ENCODE measurements at places on chromosomes 13 and 19.

DNA sequence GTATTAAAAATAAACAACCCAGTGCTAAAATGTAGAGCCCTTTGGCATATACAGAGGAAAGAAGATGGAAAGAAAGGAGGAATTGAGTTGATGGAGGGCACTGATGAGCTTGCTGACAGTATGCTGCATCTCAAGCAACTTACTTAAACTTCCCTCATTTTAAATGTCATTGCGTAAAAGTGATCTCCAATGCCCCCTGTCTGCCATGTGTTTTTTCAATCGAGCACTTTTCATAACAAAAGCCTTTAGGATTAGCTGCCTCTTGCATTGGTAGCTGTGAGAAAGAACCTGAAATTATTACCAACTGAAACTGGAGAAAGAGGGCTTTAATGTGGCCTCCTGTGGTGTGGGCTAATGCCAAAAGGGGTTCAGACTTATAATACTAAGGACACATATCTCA lies 541.6 kb downstream of the SUCLA2 start:
- DNase-seq = no peak

- no peak for DNase-seq
Observed at GRCh38 chr19:54254195-54254906, 2.7 kb downstream of the LILRB5 start.

DNA sequence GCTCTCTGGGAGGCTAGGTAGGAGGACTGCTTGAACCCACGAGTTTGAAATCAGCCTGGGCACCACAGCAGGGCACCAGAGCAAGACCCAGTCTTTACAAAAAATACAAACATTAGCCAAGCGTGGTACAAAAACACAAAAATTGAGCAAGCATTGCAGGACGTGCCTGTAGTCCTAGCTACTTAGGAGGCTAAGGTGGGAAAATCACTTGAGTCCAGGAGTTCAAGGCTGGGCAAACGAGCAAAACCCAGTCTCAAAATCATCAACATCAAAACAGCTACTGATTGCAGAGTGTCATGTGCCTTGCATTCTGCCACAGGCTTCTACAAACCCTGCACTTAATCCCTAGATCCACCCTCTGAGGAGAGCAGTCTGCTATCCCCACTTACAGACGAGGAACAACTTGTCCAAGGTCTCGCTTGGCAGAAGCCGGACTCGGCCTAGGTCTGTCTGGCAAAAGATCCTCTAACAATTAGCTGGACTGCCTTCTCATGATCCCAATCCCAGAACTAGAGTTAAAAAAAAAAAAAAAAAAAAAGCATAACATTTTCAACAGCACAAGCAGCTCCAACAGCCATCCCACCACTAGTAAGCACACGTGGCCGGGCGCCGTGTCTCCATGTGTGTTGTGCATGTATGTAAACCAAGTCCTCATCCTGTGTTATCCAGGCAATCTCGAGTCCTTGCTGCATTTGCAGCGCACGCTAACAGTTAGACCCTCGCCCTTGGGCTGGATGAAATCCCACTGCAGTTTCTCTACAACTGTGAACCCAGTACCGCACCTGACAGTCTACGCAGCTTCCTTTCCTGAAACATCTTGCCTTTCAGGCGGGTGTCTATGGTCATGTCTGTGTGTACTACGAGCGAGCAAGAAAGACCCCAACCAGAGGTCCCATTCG lies 2.0 kb downstream of the PPP6R1 start:
- DNase-seq = no peak

GRCh38 chr13:38670627-38671026 lies 16.2 kb upstream of the FREM2 start:
- peak; percentile 61 for DNase-seq

DNA sequence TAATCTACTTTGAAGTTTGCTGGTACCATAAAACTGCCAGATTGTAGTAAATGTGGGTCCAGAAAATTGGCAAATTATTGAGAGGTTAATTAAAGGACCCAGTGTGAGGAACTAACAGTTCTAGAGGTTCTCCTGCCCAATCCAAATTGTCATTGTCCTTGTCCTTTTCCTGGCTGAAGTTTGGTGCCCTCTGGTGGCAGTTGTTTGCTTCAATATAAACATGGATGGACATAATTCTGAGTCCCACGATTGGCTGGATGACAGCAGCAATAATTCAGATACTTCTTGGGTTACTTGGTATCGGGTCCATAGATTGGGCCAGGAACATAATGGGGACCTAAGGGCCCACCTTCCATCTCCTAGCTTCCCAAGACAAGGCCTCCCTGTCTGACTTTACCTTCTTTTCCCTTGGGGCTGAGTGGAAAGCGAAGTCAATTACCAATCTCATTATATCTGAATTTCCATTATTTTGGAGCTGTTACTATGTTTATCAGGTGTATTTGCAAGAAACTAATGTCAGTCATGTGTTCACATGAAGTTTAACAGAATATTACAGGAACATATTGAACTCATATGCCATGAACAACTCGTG lies 33.8 kb upstream of the GARRE1 start:
- no peak for DNase-seq

- no peak for DNase-seq
Observed at GRCh38 chr19:56720281-56720680, 48.7 kb upstream of the ZNF835 start.

GRCh38 chr19:30567536-30568232 lies 195.5 kb downstream of the ZNF536 start:
- DNase-seq = no peak

GRCh38 chr19:10690341-10690781 lies 10.9 kb upstream of the QTRT1 start:
- DNase-seq = no peak

DNA sequence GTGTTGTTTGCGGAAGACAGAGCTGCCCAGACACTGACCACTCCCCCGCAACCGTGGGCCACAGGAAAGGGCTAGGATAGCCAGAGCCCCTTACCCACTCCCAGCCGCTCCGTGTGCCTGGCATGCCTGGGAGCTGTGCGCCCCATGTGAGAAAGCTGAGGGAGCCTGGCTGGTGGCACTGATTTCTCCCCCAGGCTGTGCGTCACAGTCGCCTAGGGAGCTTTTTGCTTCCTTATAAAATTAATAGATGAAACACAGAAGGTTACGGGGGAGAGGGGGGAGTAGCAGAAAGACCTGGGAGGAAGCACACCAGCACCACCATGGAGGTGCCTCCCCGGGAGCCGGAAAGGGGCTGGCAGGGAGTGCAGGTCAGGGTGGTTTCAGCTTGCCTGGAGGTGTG lies 24.7 kb downstream of the DPF1 start:
- DNase-seq = no peak

GRCh38 chr19:17468302-17469091 lies 1.8 kb upstream of the SLC27A1 start:
- DNase-seq = no peak

DNA sequence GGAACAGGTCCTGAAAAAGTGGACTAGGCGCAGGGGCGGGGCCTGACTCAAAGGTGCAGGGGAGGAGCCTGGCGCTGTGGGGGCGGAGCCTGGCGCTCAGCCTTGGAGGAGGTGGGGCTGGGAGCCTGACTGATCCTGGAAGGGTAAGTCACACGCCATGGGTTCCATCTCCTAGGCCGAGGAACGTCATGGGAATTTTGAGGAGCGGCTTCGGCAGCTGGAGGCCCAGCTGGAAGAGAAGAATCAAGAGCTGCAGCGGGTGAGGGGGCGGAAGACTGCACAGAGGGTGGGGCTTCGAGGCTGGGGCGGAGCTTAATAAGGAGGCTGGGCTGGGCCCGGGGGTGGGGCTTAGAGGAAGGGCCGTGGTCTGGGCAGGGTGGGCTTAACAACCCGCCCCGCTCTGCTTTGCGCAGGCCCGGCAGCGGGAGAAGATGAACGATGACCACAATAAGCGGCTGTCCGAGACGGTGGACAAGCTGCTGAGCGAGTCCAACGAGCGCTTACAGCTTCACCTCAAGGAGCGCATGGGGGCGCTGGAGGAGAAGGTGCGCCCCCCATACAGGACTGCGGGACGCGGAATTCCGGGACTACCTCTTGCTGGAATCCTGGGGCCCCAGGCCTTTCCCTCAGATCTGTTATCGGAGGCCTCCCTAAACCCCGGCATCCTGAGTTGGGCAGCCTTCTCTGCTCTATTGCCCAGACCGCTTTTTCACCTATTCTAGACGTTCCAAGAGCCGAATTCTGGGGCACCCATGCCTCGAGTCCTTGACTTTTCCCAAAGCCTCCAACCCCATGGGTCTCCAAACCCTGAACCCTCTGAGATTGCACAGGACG lies 14.5 kb downstream of the PPFIA3 start:
- no peak for DNase-seq

- no peak for DNase-seq
Observed at GRCh38 chr19:27890696-27891095, 1322.3 kb downstream of the UQCRFS1 start.

- DNase-seq = no peak
Observed at GRCh38 chr19:56155124-56155687, 14.1 kb downstream of the ZNF444 start.

DNA sequence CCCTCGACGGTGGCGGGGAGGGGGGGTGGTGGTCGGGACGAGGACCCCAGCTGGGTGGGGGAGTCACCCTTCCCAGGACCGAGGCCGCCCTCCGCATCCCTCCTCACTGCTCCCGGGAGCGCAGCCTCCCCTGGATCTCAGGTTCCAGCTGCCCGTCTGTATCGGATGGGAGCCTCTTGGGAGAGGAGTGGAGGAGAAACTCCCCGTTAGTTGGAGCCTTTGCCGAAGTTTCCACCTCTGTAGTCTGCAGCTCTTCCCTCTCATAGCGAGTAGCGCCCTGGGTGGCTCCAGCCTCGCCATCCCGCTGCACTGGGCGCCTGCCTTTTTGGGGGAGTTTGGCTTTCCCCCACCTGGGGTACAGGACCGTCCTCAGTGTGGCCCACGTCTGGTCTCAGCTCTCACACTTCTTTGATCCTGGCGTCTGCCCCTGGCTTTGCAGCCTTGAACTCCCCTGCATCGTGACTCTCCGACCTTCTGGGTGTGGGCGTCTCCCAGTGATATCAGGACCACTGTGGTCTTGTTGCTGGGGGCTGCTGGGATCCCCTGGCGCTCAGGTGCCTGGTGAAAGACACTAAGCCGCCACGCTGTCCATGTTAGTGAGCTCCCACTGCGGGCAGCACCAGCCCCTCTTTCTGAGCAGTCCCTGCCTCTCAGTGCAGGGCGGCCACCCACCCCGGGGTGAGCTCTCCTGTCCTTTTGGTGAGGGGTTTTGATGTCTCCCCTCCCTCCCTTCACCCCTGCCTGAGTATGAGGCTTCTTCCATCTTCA lies 1.1 kb downstream of the CNOT3 start:
- no peak for DNase-seq

GRCh38 chr19:1492474-1493006 lies 1.6 kb downstream of the REEP6 start:
- no peak for DNase-seq

GRCh38 chr13:113856716-113857065 lies 7.2 kb downstream of the GAS6 start:
- no peak for DNase-seq

DNA sequence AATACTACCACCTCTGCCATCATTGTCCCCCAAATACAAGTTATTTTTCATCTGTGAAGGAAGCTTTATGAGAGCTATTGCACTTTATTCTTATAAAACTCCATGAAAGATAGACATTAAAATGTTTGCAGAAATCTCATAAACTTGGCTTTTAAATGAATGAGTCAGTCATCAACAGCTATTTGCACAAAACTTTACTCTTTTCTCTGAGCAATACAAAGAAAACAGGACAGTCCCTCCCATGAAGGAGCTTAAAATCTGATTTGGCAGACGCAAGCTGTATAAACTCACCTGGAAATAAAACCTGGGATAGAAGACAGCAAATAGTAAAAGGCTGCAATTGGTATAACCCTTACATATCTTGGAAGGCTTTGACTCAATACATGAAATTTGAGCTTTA lies 16.6 kb upstream of the RCBTB1 start:
- DNase-seq = no peak

GRCh38 chr13:45393941-45394570 lies 24.1 kb downstream of the SLC25A30 start:
- no peak for DNase-seq

- DNase-seq = no peak
Observed at GRCh38 chr19:40411125-40411842, 1.9 kb downstream of the PRX start.

GRCh38 chr13:109695402-109696190 lies 90.8 kb downstream of the IRS2 start:
- no peak for DNase-seq

GRCh38 chr13:111515307-111515617 lies 194.8 kb downstream of the TEX29 start:
- no peak for DNase-seq

DNA sequence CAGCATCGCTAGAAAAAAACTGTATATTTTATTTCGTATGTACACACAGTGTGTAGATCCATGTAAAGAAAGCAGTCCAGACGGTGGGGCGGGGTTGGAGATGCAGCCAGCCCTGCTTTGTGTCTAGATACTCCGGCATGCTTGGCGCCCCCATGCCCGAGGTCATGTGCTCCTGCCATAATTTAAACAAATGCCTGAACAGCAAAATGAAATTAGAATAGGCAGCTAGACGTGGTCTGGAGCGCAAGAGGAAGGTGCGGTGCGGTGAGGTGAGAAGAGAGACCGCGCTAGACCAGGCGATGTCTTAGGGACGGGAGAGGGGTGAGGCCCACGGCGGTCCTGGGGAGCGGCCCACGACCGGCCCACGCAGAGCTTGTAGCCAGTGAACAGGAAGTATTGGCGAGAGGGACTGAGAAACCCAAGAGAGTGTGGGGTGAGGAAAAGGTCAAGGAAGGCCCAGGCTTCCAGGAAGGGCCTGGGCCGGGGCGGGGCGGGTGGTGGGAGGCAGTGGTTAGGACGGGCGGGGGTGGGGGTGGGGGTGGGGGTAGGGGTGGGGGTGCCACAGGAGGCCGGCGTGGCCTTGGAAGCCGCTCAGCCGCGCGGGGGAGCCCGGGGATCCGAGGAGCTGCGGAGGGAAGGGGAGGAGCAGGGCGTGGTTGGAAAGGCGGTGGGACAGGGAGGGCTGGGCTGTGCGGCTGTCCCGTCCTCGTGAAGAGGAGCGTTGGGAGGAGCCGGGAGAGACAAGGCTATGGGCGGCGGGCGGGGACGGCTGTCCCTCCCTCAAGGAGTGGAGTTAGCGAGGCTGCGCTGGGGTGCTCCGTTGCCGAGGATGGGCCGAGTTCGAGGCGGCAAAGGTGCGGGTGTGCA lies 254.7 kb upstream of the SGCG start:
- no peak for DNase-seq

DNA sequence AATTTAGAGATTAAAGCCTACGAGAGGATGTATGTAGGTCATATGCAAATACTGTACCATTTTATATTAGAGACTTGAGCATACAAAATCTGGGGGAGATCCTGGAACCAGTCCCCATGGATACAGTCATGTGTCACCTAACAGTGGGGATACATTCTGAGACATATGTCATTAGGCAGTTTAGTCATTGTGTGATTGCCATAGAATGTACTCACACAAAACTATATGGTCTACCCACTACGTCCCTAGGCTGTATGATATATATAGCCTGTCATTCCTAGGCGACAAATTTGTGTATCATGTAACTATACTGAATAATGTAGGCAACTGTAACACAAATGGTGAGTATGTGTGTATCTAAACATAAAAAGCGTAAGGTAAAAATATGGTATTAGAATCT lies 62.8 kb downstream of the WDFY2 start:
- no peak for DNase-seq

DNA sequence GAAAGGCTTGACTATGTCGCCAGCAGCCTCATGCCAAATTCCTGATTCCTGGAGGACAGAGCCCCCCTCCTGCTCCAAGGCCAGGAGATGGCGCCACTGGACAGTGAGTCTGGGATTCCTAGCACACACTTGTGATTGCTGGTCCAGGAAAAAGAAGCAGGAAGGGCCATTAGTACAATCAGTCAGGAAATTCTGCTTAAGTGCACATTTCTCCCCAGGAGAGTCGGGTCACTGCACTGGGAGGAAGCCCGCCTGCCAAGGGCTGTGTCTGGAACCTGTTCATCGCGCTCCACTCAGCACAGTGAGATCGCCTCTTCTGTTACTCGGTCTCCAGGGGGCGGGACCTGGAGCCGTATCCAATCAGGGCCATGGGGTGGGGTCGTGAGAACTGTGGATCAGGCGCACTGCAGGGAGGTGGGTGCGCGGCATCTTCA lies 65.1 kb downstream of the ZNF823 start:
- DNase-seq = no peak
